ENCODE measurements at places on chromosomes 2 and 18.

DNA sequence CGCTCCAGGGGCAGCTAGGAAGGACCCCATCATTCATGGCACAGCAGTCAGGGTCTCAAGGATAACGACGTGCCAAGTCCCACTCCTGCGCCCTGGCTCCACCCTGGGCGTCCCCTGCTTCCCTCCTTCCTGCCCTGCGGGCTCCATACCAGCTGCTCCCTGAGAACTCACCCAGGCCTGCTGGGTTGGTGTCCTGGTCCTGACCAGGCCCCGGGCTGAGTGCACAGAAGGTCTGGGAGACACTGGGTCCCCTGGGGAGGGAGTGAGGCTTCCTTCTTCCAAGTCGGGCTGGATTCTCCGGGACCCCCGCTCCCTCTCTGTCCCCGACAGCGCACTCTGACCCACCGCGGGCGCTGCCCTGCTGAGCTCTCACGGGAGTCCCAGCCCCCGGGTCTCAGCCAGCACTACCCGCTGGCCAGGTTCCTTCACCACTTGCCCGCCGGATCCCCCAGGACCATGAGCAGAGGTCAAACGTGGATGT lies 160.2 kb downstream of the PXDN start:
- DNase-seq, result no peak

DNA sequence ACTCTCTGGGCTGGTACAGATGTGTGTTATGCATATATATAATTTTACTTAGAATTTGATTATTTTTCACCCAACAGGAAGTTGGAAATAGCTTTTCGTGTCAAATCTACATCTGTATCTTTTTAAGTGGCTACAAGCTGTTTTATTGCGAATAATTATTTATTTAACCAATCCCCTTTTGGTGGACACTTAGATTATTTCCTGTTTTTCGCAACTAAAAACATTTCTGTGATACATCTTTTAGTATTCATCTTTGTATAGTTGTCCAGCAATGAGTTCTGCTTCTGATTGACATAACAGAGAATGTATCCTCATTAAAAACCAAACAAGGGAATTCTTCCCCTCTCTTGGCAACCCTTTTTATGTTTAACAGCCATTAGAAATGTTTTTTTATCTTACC lies 16.6 kb downstream of the SEC11C start:
- DNase-seq, result no peak

- no peak for DNase-seq
These were observed 13.5 kb downstream of the ESPNL start for GRCh38 chr2:238113611-238114010.

GRCh38 chr2:109215866-109216265 lies 86.9 kb downstream of the SH3RF3 start:
- DNase-seq, result no peak

DNA sequence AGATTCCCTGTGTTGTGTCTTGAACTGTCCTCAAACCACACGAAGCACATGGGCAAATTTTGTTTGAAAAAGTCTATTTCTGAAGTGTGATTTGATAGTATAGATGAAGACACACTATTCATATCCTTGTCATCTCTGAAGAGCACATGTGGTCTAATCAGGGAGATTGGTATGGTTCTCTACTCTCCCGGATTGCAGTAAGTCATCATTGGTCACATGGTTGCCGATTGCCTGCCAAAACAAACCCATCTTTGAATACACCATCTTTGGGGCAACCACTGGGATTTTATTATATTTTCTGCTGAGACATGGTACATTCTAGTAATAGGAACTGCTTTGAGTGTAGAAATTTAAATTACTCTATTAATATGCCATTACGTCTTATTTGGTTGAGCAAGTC lies 186.9 kb downstream of the MYO1B start:
- DNase-seq, result no peak

- no peak for DNase-seq
These were observed 3.4 kb downstream of the OTX1 start for GRCh38 chr2:63053889-63054602.

DNA sequence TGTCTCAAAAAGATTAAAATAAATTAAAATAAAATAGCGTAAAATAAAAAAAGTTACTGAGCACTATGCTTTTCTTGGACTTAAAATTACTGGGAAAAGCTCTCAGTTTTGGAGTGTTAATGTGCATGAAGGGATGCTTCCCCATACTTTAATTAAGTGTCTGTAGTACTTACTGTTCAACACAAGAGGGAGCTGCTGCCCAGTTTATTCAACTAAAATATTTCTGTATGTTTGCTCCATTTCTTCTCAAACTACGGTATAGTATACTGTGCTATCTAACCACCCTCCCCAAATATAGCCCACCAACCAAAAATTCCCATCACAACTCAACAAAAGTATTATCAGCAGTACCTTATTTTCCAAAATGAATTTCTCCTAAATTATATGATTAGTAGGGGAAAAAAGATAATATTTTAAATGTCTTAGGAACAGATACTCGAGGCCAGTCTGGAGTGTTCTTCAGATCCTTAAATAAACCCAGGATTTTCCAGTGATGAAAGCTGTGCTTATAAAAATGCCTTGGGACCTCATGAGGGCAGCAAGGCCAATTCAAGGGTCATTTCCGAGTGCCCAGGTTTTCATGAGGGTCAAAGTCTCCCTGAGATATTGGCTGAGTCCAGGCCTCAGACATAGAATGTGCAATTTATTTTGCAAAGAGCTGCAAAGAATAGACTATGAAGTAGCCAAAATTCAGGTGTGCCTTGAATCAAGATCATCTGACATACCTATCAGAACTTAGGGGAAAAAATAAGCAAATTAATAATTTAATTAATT lies 64.1 kb downstream of the CHRNA1 start:
- DNase-seq, result no peak

GRCh38 chr2:216372761-216373291 lies 543 bp upstream of the MARCHF4 start:
- DNase-seq, result no peak

DNA sequence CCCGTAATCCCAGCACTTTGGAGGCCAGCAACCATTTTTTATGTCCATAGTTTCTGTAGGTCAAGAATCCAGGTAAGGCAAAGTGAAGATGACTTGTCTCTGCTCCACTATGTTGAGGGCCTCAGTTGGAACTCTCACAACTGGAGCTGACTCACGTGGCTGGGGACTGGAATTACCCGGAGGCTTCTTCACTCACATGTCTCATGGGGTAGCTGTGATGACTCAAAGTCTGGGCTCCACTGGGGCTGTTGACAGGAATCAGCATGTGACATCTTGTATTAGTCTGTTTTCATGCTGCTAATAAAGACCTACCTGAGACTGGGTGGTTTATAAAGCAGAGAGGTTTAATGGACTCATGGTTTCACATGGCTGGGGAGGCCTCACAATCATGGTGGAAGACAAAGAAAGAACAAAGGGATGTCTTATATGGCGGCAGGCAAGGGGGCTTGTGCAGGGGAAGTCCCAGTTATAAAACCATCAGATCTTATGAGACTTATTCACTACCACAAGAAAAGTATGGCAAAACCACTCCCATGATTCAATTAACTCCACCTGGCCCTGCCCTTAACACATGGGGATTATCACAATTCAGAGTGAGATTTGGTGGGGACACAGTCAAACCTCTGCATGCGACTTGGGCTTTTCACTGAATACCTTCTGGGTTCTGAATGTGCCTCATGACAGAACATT lies 7.8 kb upstream of the PPP1R1C start:
- no peak for DNase-seq

GRCh38 chr18:2096551-2096950 lies 474.8 kb downstream of the METTL4 start:
- DNase-seq, result no peak

GRCh38 chr2:18491577-18491976 lies 68.9 kb downstream of the RDH14 start:
- no peak for DNase-seq

GRCh38 chr2:17422061-17422460 lies 96.2 kb downstream of the RAD51AP2 start:
- no peak for DNase-seq

DNA sequence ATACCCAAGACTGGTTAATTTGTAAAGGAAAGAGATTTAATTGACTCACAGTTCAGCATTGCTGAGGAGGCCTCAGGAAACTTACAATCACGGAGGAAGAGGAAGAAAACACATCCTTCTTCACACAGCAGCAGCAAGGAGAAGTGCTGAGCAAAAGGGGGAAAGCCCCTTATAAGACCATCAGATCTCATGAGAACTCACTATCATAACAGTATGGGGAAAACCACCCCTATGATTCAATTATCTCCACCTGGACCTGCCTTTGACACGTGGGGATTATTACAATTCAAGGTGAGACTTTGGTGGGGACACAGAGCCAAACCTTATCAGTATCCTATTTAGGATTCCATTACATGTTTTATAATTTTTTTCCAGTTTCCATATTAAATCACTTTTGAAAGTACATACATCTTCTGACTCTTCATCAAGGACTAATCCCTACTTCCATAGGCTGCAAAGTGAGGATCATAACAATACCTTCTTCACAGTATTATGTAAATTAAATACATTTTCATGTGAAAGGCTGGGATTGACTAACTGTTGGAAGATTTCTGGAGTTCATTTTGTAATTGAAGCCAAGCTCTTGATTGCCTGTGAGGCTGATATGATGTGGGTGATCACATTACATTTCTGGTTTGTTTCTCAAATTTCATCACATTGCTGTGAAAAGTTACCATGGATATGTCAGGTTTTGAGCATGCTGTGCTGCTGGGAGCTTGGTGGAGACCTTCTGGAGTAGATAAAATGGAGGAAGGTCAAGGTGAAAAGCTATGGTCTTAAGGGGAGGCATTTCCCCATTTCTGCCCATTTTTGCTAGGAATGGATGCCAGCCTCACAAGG lies 31.7 kb upstream of the CERS6 start:
- no peak for DNase-seq

GRCh38 chr2:100546469-100546868 lies 16.3 kb upstream of the PDCL3 start:
- no peak for DNase-seq

GRCh38 chr2:19881908-19882265 lies 19.9 kb downstream of the TTC32 start:
- no peak for DNase-seq

GRCh38 chr2:9697909-9698308 lies 67.1 kb upstream of the YWHAQ start:
- no peak for DNase-seq

DNA sequence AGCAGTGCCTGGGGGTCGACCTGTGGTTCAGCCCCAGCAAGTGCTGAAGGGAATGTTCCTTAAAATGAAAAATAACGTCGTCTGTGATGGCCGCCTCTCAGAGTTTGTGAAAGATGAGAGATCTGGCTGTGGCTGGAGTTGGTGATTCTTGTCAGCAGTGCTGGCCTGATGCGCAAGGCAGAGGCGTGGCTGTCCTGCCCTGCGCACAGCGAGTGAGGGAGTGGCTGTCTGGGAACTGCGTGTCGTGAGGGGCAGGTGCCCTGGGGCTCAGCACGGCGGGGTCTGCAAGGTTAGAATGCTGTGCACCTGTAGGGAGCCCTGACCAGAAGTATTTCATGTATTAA lies 8.8 kb downstream of the NFATC1 start:
- no peak for DNase-seq

GRCh38 chr2:86078774-86079545 lies 26.7 kb downstream of the POLR1A start:
- DNase-seq, result peak; percentile 44

GRCh38 chr2:183124957-183125255 lies 663 bp downstream of the NUP35 start:
- no peak for DNase-seq

DNA sequence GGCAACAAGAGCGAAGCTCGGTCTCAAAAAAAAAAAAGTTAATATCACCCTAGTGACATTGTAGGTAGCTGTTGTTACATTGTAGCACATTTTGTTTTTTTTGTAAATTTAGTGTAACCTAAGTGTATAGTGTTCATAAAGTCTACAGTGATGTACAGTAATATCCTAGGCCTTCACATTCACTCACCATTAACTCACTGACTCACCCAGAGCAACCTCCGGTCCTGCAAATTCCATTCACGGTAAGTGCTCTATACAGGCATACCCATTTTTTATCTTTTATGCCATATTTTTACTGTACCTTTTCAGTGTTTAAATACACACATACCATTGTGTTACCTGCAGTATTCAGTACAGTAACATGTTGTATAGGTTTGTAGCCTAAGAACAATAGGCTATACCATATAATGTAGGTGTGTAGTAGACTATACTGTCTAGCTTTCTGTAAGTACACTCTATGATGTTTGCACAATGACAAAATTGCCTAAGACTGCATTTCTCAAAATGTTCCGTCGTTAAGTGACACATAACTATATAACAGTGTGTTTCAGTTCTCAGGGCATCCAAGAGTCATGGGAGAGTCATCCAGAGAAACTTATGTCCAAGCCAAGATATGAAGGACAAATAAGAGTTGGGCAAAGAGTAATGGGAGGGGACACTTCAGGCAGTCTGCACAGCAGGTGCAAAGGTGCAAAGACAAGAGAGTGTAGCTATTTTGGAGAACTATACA lies 68.4 kb downstream of the TANK start:
- no peak for DNase-seq

GRCh38 chr2:10097352-10098148 lies 17.3 kb upstream of the CYS1 start:
- DNase-seq, result peak; percentile 37

DNA sequence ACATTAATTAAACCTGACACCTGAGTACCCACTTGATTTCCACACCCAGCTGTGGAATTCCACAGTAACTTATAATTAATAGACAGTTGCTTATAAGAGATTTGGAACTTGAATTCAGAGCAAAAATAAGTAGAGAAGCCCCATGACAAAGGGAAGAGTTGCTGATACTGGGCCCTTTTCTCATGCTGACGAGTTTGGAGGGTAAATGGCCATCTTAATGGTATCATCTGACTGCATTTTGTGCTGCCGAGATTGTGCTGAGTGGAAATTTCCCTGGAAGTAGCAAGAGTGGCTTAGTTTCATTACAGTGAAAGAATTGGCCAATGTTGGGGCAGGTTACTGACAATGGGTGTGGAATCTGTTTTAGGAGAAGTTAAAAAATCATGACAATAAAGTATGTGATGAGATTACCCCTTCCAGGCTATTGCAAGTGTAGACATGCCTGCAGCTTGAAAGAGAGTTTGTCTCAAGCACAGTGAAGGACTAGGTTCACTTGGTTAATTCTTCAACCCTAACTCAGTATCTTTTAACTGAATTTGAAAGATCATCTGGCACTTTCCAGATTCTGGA lies 49.9 kb downstream of the VSNL1 start:
- no peak for DNase-seq

DNA sequence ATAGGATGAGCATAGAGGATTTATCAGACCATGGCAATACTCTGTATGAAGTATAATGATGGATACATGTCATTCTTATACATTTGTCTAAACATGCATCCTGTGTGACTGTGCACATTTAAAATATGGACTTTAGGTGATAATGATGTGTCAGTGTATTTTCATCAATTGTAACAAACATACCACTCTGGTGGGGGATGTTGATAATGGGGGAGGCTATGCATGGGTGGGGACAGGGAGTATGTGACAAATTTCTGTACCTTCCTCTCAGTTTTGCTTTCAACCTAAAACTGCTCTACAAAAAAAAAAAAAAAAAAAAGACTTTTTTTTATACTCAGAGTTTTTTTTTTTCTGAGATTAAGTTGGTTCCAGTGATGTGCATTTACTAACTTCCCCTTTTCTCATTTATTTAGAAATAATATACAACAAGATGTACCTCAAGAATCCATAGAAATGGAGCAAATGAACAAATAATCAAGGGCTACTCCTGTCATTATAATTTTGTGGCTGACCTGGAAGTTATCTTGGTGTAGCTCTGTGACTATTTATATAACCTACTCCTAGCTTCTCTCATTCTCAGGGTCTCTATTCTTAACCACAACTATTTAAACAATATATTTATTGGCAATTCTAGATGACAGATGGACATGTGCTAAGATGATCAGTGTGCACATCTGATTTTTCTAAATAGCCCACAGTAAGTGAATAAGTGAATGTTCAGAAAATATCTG lies 108.9 kb upstream of the ITGA4 start:
- DNase-seq, result no peak

All from occipital lobe (tissue), 3 donors.